ENCODE measurements at places on chromosomes 2 and 18. TPM values are rescaled to one million over a fixed set of nuclear protein-coding genes. Genes with fewer than 3 reads are reported as not detected.

- DNase-seq = no peak
These were observed 6.0 kb downstream of the ANKRD44 start for GRCh38 chr2:197304556-197305011.

DNA sequence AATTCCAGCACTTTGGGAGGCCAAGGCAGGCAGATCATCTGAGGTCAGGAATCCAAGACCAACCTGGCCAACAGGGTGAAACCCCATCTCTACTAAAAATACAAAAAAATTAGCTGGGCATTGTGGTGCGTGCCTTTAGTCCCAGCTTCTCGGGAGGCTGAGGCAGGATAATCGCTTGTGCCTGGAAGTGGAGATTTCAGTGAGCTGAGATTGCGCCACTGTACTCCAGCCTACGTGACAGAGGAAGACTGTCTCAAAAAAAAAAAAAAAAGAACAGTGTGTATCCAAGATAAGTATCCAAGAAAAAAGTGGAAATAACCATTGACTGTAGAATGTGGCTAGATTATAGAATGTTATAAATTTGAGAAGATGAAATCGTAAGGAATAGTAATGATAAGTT lies 142.1 kb downstream of the FAM124B start:
- DNase-seq = no peak

- no peak for DNase-seq
These were observed 549.4 kb upstream of the SALL3 start for GRCh38 chr18:78430131-78430758.

DNA sequence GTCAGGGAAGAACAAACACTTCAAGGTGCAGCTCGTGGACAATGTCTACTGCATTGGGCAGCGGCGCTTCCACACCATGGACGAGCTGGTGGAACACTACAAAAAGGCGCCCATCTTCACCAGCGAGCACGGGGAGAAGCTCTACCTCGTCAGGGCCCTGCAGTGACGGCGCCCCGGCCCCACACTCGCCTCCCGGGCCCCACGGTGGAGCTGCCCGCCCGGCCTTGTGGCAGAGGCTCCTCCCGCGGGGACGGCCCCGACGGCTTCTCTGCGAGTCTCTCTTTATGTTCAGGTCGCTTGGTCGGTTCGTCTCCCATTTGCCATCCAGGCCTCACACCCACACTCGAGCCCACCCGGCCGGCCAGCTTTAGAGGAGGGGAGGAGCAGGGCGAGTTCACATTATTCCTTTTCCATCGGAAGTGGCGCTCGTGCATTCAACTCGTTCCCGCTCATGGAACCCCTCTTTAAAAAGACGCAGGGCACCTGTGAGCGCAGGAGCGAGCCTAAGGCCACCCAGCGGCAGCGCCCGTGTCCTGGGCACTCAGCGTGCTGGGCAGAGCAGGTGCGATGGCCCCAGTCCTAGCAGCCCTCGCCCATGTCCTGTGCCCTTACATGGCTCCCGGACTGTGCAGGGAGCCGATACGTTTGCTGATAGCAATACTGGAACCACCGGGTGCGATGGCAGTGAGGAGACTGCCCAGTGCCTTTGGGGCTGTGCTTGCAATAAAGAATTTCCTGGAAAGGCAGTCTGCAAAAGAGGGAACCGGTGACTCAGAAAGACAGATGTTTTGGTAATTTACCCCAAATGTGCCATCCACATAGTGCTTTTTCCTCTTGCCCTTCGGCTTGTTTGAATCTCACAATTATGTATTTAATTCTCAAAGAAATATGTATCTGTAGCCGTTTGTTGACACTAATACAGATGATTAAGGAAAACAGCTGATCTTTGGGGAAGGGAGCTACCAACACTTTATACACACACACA lies 148.6 kb downstream of the NCK2 start:
- DNase-seq = no peak

DNA sequence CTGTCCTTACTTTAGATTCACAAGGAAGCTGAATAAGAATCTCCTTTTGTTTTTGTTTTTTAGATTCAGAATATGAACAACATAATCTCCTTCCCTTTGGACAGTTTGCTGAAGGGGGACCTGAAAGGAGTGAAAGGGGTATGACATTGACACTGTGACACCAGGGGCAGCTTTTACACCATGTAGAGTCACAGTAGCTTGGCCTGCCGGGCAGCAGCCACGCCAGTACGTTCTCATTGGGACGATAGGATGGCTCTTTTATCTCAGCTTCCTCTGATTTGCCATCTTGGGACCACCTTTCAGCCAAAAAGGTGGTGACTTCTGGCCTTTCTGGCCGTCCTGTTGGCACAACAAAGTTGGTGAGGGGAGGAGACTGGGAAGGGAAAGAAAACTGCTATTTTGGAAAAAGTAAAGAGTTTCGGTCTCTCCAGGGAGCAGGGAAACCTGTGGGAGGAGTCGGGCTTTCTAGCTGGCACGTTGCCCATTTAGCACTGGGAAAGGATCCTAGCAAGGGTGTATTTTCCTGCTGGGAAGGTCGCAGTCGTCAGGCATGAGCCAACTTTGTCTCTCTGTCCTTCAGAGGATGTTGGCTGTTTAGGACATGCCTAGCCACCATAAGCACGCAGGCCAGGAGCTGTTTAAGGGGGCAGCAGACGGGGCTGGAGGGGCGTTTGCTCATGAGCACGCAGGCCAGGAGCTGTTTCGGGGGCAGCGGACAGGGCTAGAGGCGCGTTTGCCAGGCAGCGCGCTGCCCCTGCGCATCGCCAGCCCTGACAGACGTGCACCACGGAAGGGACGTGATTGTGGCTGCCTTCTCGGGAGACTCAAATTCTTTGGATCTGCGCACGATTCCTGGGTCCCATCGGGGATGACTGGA lies 104.6 kb downstream of the ITGB1BP1 start:
- DNase-seq = no peak

DNA sequence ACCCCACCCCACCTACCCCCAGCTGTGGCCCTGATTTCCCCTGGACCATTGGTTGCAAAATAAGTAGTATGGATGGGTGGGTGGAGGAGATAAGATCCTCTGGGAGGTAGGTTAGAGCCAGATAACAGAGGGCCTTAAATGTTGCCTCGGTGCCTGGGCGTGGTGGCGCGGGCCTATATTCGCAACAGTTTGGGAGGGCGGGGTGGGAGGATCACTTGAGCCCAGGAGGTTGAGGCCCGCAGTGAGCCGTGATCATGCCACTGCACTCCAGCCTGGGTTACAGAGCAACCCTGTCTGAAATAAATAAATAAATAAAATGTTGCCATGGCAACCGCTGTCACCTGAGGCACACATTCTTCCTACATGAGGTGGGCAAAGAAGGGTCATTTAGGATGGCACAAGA lies 103.3 kb upstream of the GATA6 start:
- no peak for DNase-seq

- no peak for DNase-seq
These were observed 3.9 kb upstream of the MYL1 start for GRCh38 chr2:210318891-210319290.

DNA sequence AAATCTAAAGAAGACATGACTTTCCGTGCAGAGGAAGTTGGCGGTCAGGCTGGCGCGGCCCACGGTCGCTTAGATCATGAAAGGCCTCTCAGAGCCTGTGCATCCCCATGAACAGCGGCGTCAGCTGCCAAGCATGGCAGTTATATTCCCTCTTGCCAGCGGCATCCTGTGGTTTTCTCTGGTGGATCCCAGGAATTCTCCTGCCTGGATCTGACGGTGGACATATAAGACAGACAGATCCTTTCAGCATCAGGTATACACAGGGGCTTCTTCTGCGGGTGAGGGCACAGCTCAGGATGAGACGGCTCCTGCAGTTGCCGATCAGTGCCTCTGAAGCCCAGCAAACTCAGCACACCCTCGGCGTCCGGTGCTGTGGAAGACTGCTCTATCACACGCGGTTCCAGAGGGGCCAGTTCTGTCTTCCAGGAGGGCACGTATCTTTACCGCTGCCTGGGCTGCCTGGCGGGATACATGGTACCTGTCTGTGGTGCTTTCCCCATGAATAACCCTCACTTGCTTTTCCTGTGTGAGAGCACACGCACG lies 157.8 kb downstream of the LDLRAD4 start:
- no peak for DNase-seq

- DNase-seq = no peak
These were observed 43.1 kb upstream of the GALNT3 start for GRCh38 chr2:165837122-165837521.

GRCh38 chr2:134402410-134402809 lies 148.5 kb downstream of the MGAT5 start:
- DNase-seq = no peak

DNA sequence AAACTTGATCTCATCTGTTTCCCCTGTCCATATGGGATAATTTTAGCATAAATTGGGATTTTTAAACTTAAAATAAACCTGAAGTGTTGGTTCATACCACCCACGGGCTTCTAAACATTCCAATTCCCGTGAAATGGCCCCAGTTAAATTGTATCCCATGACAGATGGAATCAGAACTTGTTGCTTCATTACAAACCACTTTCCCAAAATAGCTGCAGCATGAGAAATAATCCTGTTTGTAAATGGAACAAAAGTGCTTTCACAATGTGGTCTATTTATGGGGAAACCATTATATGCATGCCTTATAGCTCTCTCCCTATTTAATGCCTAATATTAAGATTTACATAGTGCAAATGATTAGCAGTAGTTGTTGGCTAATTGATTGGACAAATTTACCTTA lies 15.9 kb downstream of the SCG2 start:
- DNase-seq = no peak

DNA sequence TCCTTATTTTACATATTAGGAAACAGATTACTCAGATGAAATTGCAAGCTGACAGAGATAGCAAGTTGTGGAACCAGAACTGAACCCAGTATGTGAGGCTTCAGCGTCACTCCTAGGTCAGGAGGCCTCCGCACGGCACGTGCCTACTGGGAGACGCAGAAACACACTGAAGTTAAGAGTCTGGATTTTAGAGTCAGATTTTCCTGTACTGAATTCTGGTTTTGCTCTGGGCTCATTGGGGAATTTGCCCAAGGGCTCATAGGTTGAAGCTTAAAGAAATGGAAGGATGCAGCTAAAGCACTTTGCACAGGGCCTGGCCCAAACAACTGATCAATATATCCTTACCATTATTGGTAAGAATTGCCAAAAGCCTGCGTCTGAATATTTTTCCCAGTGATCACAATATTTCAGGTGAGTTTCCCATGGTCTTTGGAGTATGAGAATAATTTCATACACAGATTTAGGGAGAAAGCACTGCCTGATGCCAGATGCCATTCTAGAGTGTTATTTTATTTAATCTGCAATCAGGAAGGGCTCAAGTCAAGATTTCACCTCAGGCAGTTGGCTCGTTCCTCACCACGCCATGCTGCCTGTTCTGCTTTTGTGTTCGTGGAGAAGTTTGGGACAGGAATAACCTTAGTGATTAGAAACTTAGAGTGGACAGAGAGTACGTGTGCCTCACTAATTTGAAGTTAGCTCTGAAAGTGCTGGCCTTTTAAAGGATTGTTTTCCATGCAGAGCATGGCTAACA lies 331.9 kb downstream of the MYCN start:
- DNase-seq = no peak

GRCh38 chr18:22314001-22314400 lies 103.7 kb downstream of the CTAGE1 start:
- no peak for DNase-seq

- no peak for DNase-seq
These were observed 102.5 kb upstream of the SLC35G4 start for GRCh38 chr18:11506856-11507255.

DNA sequence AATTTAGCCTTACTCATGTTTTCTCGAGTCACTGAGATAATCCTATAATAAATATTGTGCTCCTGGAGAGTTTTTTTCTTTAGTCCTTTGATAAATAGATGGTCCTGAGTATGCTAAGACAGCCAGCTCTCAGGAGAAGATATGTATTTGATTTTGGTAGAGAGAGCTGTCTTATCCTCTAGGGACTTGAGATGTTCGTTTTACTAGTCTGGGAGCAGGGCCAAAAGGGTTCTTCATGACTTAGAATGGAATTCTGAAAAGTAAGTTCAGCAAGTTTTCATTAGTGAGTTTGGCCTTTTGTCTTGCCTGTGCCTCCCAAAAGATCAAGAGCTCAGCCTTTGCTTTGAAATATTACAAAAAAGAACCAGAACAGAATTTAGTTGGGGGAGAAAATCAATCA lies 246.7 kb downstream of the BABAM2 start:
- DNase-seq = no peak

DNA sequence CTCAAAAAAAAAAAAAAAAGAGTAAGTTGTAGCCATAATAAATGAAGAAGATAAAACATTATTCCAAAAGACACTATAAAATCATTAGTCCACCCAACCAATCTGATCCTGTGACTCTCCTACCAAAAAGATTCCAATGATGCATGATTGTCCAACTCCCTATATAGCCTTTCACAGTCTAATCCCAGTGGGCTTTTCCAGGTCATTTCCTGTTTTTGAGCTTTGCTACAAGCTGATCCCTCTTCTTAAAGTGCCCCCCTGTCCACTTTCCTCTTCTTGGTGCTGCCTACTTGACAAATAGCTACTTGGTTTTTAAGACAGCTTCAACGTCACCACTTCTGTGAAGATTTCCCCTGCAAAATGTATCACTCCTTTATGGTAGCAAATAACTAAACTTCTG lies 88.4 kb downstream of the SEMA4F start:
- no peak for DNase-seq

DNA sequence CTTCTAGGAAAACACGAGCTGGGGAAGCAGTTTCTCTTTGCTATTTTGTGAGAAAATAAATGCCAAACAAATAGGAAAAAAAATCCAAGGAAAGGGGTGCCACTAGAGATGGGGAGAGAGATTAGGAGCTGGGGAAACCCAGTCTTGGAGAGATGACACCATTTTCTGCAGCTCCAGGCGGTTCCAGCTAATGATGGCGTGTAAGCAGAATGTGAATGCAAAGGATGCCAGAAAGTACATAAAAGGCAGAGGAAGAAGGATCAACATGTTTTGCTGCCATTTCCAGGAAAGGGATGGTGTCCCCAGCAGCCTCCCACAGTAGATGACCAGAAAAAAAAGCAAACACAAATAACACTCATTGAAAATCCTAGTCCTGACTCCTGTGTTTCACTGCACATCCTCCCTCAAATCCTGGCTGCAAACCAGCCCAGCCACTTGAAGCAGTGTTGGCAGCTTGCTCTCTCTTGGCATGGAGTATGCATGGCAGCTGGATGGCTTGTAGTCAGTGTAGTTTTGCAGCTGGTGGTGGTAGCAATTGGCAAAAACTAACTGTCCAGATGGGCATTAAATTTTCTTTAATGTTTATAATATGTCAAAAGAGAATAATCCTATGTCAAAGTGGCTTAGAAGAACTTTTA lies 93.6 kb downstream of the FTCDNL1 start:
- DNase-seq = no peak

- no peak for DNase-seq
These were observed 419.6 kb upstream of the POU3F3 start for GRCh38 chr2:104434318-104434792.

The PMAIP1 gene
- 0.27 TPM for polyA plus RNA-seq

The ZNF892 gene
- polyA plus RNA-seq = not detected

The CELF4 gene
- not detected for polyA plus RNA-seq

The ONECUT2 gene
- polyA plus RNA-seq = 3.8 TPM

The CHRND gene
- not detected for polyA plus RNA-seq

The AQP12B gene
- polyA plus RNA-seq = not detected

The ANKRD44 gene
- polyA plus RNA-seq = 3.8 TPM

The ACVR1C gene
- polyA plus RNA-seq = 0.55 TPM

The EFR3B gene
- polyA plus RNA-seq = 0.05 TPM

The MEIS1 gene
- 1.6 TPM for polyA plus RNA-seq
